ENCODE measurements at places on chromosomes 13 and 19.

DNA sequence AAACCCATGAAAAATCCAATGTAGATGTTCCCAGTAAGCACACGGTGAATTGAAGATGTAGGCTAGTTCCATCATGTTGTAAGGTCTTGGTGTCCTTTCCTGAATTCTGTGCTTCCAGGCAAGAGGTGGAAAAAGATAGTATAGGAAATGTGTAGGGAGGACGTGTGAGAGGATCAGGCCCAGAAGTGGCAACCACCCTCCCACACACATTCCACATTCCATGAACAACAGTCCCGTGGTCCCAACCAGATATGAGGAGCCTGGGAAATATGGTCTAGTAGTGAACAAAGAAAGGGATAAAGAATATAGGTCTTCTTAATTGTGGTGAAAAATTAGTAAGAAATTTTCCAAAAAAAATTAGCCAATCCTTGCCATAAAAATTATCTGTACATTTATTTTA lies 1254.2 kb upstream of the SLC10A2 start:
- DNase-seq = no peak

DNA sequence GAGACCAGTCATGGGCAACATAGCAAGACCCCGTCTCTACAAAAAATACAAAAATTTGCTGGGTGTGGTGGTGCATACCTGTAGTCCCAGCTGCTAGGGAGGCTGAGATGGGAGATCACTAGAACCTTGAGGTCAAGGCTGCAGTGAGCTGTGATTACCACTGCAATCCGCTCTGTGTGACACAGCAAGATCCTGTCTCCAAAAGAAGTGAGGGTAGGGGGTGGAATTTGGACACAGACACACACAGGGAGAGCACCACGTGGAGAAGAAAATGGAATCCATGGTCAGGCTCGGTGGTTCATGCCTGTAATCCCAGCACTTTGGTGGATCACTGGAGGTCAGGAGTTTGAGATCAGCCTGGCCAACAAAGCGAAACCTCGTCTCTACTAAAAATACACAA lies 8.7 kb downstream of the TNFSF9 start:
- DNase-seq = no peak

- no peak for DNase-seq
Measured at GRCh38 chr19:2490659-2491058, 14.7 kb downstream of the GADD45B start.

DNA sequence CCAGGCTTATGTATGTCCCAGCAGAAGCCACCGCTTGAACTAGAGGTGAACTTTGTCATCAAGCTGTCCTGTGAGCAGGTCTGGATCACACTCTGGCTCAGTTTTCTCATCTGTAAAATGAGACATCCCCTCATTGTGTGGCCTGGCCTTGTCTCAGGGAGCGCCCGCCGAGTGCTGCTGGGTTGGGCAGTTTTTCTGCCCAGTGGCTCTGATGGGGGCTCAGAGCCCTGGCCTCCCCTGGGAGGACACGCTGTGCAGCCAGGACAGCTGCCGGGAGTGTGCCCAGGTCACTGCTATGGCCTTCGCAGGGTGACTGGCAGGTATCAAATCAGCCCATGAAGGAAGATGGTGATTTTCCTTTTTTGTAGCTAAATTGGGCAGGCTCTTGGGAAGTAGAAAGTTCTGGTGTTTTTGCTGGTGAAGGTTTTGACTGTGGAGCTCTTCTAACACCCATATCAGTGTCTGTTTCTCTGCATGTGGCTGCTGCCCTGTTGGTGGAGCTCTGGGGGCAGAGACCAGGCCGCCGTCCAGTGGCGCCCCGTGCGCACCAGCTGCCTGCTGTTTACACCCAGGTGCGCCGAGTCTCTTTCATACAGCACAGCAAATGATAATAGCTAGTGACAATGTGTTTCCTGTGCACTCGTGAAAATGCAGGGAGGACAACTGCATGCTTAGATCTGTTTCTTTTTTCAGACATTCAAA lies 40.8 kb downstream of the SLC7A9 start:
- DNase-seq = no peak

- peak; percentile 6 for DNase-seq
Measured at GRCh38 chr13:109694972-109695371, 91.4 kb downstream of the IRS2 start.

GRCh38 chr13:21871382-21871781 lies 200.5 kb downstream of the FGF9 start:
- no peak for DNase-seq

- no peak for DNase-seq
Measured at GRCh38 chr19:12720851-12721655, 2.7 kb downstream of the TNPO2 start.

- no peak for DNase-seq
Measured at GRCh38 chr19:1908364-1908678, 3.1 kb downstream of the ADAT3 start.

- no peak for DNase-seq
Measured at GRCh38 chr19:33703438-33703750, 81.6 kb downstream of the CHST8 start.

- no peak for DNase-seq
Measured at GRCh38 chr19:45668342-45668871, 386 bp downstream of the GIPR start.

GRCh38 chr13:113559901-113560644 lies 24.5 kb upstream of the TFDP1 start:
- DNase-seq = no peak

DNA sequence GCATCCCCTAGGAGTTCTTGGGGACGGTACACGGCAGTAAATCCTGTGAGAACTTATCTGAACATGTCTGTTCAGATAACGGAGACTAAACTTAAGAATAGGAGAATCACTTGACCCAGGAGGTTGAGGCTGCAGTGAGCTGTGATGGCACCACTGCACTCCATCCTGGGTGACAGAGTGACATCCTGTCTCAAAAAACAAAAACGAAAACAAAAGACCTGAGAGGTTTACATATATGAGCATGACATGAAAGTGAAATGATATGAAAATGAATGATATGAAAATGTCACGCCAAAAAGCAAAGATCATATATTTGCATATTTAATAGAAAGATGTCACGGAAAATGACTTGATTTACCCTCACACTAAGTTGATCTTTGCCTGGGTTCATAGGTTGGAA lies 5.8 kb downstream of the ZNF175 start:
- no peak for DNase-seq

DNA sequence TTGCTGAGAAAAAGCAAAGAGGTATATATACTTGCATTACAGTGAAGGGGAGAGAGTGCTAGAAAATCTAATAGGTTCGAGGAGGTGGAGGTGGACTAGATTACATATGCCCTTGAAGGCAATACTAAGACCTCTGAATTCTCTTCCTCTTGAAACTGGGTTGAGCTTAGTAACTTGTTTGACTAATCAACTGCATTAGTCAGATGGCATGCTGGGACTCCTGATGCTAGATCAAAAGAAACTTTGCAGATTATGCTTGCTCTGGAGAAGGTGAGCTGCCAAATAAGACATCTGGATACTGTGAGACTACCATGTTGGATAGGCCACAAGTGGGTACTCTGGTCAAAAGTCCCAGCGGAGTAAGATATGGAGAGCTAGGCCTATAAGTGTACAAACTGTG lies 331.3 kb downstream of the KLF5 start:
- no peak for DNase-seq

GRCh38 chr13:60933638-60934037 lies 482.0 kb downstream of the PCDH20 start:
- no peak for DNase-seq

- no peak for DNase-seq
Measured at GRCh38 chr19:21709464-21709863, 57.9 kb downstream of the ZNF100 start.

DNA sequence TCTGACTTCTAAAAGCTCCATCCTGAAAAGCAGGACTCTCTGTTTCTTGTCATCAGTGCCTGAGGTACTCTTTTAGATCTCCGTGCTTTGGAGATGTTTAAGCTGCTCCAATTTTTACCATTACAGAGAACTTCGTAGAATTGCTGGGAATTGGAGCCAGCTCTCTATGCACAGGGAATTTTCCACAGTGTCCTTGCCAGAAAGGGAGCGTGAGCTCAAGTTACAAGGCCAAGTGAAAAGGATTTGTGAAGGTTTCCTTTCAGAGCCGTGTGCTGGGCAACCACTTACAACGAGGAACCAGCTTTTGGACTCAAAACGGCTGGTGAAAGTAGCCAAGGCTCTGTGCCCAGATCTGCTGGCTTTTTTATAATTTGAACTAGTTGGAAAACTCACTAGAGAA lies 82.6 kb downstream of the NUFIP1 start:
- DNase-seq = no peak

DNA sequence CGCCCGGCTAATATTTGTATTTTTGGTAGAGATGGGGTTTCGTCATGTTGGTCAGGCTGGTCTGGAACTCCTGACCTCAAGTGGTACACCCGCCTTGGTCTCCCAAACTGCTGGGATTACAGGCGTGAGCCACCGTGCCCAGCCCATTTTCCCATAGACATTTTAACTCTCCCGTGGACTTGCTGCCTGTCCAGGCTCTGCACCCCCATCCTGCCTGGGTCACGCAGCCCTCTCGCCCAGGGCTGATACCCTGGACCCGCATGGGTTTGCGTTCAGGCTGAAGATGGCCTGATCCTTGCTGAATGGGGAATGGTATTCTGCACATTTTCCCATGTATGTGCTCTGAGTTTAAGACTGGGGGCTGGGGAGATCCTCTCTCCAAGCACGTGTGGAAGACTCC lies 46.0 kb upstream of the RANBP3 start:
- DNase-seq = no peak
